ENCODE measurements at places on chromosomes 6 and 20.

- no peak for DNase-seq
Observed at GRCh38 chr6:79011940-79012339, 66.1 kb downstream of the PHIP start.

DNA sequence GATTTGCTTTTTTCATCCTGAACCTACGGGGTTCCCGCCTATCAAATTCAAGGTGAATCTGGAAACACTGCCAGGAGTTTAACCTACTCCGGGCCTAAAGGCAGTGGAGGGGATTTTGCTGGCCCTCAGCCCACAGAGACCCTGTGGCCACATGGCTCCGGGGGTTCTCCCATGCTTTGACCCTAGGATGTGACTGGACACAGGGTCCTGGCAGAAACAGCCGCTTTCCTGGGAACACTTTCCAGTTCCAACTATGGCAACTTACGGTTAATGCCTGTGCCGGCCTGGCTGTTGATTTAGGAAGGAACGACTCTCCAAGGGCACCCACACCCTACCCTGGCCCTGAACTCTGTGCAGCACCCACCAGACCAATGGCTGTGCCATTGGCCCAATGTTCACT, 141.7 kb upstream of the RPS6KA2 start:
- DNase-seq: no peak

DNA sequence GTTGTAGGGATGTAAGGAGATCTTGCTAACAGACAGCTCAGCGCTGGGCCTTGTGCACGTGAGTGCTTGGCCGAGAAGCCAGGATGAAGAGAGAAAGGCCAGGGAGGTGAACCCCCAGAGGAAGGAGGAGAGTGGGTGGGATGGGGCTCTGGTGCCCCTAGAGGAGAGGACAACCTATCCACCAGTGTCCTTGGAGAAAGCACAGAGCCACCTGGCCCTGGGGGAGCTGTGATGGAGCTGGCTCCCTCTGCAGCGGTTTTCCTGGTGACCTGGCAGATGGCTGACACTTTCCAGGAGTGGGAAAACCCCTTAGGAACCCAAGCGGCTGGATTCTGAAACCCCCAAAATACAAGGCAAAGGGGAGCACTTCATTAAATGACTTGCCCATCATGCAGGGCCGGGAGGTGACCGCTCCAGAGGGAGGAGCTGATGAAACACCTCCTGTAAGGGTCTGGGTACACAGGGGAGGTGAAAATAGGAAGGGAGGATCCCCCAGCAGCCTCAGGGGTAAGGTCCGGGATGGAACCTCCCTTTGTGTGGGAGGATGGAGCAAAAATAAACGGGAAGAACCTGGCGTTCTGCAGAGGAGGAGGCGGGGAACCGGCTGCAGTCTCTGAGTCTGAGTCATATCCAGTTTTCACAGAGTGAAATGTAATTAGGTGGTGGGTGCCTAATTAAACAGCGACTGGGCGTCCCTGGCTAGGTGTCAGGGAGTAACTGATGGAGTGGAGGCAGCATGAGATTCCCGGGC, 80.4 kb downstream of the SULF2 start:
- no peak for DNase-seq

- no peak for DNase-seq
Observed at GRCh38 chr6:134422426-134423231, 104.7 kb upstream of the SGK1 start.

DNA sequence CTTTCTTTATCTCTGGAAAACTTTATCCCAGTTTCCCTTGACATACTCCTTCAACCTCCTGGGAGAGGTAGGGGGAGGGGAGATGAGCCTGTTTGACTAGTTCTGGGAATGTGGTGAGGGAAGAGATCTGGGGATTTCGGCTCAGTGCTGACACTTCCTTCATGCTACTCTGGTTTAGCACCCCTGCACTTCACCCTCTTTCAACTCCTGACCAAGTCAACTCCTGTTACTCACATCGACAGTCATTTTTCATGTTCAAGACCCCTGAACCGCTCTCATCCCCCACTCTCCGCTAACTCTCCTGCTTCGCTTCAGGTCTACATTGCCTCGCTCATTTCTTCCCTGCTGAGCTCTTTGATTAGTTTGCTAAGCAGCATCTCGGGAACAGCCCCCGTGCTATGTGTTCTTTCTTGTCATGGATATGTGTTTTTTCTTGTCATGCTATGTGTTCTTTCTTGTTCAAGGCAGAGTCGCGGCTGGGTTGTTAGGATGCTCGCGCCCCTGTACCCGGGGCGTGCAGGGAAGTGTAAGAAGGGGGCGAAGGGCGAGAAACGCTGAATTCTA, 16.6 kb upstream of the TRIM27 start:
- DNase-seq: peak; percentile 32

Data from GF-D8 (cell line).